ENCODE measurements at places on chromosomes 13 and 19.
A peak's percentile ranks its signal among the peaks of the same experiment; 100 is the strongest.

GRCh38 chr19:54959840-54960239 lies 6.3 kb upstream of the NLRP2 start:
- DNase-seq: no peak
- H3K4me1 ChIP-seq: no peaks in the 10 kb centered on the region
- no peaks in the 10 kb centered on the region for H3K27me3 ChIP-seq
- H3K36me3 ChIP-seq: no peaks in the 10 kb centered on the region
- H3K27ac ChIP-seq: no peak overlapping the region
- H3K4me3 ChIP-seq: no peak overlapping the region

- no peaks in the 10 kb centered on the region for H3K36me3 ChIP-seq
- no peak overlapping the region for H3K4me3 ChIP-seq
- no peaks in the 10 kb centered on the region for H3K27me3 ChIP-seq
These were observed 67.7 kb upstream of the STARD13 start for GRCh38 chr13:33353210-33353609.

- peaks cover 28% of the 10 kb centered on the region for H3K4me1 ChIP-seq
- peak overlapping the region; percentile 58 for H3K27ac ChIP-seq
- DNase-seq: peak; percentile 53
- no peaks in the 10 kb centered on the region for H3K36me3 ChIP-seq
These were observed 94.2 kb downstream of the FRY start for GRCh38 chr13:32125751-32126150.

DNA sequence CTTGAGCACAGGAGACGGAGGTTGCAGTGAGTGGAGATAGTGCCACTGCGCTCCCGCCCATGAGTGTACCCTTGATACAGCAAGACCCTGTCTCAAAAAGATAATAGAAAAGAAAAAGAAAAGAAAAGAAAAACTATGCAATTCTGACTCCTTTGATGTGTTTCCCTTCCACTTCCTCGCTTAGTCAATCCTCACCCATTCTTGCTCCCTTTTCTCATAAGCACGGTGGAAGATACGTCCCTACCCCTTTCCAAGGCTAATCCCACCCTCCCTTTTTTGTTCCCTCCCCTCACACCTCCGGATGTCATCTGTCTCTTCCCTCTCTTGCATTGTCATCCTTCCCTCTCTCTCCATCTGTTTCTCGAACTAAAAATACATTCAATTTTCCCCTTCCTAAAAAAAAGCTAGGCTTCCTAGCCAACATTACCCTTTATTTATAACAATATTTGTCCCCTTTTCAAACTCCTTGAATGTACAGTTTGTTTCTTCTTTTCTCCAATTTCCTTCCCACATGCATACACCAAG lies 40.5 kb upstream of the ITM2B start:
- H3K27me3 ChIP-seq: 0 out of 2 replicates have a peak, but pooled peaks cover 3% of the 10 kb centered on the region
- H3K36me3 ChIP-seq: no peaks in the 10 kb centered on the region
- DNase-seq: no peak
- no peak overlapping the region for H3K4me3 ChIP-seq
- H3K4me1 ChIP-seq: no peaks in the 10 kb centered on the region
- H3K27ac ChIP-seq: no peak overlapping the region

DNA sequence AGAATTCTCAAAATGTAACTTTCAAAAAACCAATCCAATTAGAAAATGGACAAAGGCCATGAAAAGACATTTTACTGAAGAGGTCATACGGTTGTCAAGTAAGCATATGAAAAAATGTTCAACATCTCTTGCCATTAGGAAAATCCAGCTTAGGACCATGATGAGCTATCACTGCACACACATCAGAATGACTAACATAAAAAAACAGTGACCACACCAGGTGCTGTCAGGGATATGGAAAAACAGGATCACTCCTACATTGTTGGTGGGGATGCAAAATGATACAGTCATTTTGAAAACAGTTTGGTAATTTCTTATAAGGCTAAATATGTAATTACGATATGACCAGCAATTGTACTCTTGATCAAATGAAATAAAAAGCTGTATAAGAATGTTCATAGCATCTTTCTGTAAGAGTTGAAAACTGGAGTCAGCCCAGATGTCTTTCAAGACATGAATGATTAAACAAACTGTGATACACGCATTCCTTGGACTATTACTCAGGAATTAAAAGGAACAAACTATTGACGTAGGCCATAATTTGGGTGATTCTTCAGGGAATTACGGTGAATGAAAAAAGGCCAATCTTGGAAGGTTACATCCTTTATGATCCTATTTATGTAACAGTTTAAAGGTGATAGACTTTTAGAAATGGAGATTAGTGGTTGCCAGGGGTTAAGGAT lies 26.9 kb upstream of the RCBTB2 start:
- H3K36me3 ChIP-seq: no peaks in the 10 kb centered on the region
- H3K4me3 ChIP-seq: no peak overlapping the region
- no peaks in the 10 kb centered on the region for H3K27me3 ChIP-seq

DNA sequence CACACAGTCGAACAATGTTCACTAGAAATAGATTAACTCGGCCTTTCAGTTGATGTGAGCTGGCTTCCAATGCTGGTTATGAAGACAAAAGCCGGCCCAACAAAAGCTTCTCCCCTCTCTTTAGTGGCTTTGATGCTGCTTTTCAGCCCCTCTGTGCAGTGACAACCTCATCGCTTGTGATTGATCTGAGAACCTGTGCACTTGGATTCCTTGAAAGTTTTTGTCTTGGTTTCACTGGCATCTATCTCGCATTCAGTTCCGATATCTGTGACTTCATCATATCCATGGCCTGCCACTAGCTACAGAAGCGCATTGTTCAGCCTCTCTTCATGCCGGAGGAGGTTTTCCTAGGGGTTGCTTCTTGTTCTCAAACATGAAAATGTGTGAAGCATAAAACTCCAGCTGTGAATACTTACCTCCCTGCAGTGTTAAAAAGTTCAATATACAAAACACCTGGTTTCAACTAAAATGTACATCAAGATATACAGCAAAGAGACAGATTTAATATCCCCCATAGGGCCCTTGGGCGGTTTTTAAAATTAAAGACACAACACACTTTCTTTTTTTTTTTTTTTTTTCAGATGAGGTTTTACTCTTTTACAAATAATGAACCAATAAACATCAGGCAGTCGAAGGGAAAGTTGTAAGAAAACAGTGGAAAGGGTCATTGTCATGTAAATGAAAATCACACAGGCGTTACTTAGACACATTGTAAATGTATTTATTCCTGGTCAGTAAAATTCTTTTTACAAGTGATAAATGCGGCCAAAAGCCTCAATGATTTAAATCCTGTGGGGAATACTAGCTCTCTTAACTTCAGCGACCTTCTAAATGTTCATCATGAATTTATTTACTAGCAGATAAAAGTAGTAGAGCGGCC lies 1252.8 kb downstream of the EFNB2 start:
- H3K27ac ChIP-seq: no peak overlapping the region
- no peak for DNase-seq
- H3K4me3 ChIP-seq: no peak overlapping the region
- H3K27me3 ChIP-seq: no peaks in the 10 kb centered on the region

GRCh38 chr19:28736528-28736927 lies 476.4 kb downstream of the UQCRFS1 start:
- no peak for DNase-seq
- peak overlapping the region; percentile 53 for H3K4me3 ChIP-seq
- H3K4me1 ChIP-seq: peaks cover 5% of the 10 kb centered on the region
- no peaks in the 10 kb centered on the region for H3K36me3 ChIP-seq

DNA sequence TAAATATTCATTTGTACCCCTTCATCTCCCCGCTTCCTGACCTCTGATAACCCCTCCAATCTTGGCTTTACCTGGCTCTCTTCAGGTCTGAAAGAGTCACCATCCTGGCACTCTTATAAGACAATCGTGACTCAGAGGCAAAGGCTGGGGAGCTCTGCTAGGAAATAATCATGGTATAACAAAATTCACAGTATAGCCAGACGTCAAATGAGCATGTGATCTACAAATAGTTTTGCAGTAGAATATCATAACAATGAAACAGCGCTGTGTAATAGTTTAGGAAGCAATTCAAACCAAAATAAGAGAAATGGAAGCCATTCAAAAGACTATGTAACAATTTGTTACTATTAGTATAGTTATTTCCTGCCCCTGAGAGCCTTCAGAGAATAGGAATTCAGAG lies 34.2 kb downstream of the RXFP2 start:
- peaks cover 64% of the 10 kb centered on the region for H3K4me1 ChIP-seq
- peak; percentile 95 for DNase-seq
- no peaks in the 10 kb centered on the region for H3K36me3 ChIP-seq
- H3K27ac ChIP-seq: peak overlapping the region; percentile 90
- H3K27me3 ChIP-seq: no peaks in the 10 kb centered on the region

DNA sequence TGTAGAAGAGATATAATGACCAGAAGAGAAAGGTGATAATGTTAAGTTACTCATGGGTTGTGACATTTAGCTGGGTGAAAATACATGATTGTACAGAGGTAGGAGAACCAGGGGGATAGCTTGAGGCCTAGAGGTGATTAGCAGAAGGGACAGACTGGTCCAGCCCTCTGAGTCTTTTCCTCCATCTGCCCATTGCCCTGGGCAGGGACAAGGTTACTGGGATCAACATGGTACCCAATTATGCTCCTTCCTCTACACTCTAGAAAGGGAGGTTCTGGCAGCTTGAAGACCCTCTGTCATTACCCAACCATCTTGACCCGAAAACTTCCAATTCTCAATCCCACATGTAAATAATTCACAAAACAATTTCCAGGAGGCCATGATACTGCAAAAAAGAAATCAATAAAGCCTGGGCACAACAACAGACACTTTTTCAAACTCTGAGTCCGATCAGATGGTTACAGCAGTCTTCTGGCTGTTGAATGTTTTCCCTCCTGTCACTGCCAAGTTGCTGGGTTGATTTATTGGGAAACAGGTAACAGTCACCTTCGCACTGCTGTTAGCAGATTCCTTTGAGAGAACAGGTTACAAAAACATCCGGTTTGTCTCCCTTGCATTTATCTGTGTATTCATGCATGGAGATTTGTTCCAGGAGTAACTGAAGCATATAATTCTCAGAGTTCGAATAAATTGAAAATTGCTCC lies 239.1 kb upstream of the HTR2A start:
- peaks cover 10% of the 10 kb centered on the region for H3K4me1 ChIP-seq
- no peak overlapping the region for H3K4me3 ChIP-seq
- no peak for DNase-seq
- no peaks in the 10 kb centered on the region for H3K27me3 ChIP-seq
- H3K27ac ChIP-seq: no peak overlapping the region

DNA sequence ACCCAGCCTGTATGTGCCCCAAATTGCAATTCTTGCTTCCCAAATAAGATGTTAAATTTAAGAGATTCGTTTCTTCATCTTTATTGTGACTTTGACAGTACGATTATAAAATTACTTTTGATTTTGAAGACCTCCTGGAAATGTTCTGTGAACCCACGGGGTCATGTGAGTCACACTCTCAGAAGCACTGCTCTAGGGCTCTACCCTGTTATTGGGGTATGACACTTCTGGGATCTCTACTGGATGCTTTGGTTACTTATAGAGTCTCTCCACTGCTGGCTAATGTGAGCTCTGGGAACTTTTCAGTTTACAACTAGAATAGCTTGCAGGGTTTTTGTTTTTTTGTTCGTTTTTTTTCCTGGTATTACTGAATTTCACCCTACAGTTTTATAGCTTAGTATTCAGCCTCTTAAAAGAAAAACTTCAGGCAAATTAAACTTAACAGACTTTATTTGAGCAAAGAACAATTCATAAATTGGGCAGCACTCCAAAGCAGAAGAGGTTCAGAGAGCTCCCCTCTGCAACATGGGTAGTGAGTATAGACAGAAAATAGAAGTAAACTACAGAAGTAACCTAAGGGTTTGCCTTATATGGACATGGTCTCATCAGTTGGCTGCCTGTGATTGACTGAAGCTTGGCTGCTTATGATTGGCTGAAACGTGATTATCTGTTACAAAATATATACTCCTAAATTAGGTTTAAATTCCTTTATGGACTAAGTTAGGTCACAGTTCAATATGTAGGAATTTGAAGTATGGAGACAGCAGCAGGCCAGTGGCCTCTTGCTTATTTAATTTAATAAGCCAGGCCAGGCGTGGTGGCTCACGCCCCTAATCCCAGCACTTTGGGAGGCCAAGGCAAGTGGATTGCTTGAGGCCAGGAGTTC lies 28.5 kb upstream of the PSPC1 start:
- H3K27me3 ChIP-seq: no peaks in the 10 kb centered on the region
- no peaks in the 10 kb centered on the region for H3K4me1 ChIP-seq
- H3K27ac ChIP-seq: no peak overlapping the region

DNA sequence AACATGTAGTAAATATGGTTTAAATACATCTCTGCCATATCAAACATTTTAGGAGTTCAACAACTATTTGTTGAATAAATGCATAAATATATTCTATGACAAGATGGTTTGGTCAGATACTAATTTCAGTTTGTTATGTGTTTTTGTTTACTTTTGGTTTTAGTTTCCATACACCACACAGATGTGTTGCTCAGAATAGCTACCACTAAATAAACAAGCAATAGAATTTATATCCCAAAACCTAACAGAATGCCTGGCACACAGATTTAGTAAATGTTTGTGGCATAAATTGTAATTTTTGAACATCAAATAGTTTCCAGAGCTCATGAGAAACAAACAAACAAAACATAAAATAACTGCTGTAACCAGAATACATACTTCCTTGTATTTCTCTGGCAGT lies 126.8 kb upstream of the ATXN8OS start:
- H3K36me3 ChIP-seq: no peaks in the 10 kb centered on the region
- H3K27me3 ChIP-seq: no peaks in the 10 kb centered on the region
- H3K4me3 ChIP-seq: no peak overlapping the region

DNA sequence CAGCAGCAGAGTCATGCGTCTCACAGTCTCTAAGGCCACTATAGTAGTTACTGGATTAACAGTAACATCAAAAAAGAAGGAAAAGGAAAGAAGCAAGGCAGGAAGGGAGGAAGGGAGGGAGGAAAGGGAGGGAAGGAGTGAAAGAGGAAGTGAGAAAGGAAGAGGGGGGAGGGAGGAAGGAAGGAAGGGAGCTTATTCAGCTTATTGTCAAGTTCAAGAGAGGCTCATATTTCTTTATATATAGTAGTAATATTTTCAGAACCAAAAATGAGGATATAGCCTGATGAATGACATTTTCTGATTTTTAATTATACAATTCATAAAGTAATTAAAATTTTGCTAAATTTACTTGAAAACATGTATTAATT lies 17.7 kb upstream of the RUBCNL start:
- DNase-seq: no peak
- no peak overlapping the region for H3K27ac ChIP-seq
- H3K27me3 ChIP-seq: no peaks in the 10 kb centered on the region

Measured in GM23248 (cell line).